Activated CD4-positive, alpha-beta memory T cell treated with anti-CD3 and anti-CD28 coated beads, Interleukin-2, amount 10 ng/mL, durations not matched to agents 7 days and 5 days (primary cell): ENCODE measurements at places on chromosomes 6 and 20. TPM values are rescaled to one million over a fixed set of nuclear protein-coding genes. Genes with fewer than 3 reads are reported as not detected.
A peak's percentile ranks its signal among the peaks of the same experiment; 100 is the strongest.

- peak; percentile 51 for DNase-seq
Measured at GRCh38 chr20:19828232-19828631, 70.2 kb downstream of the RIN2 start.

GRCh38 chr6:15417811-15418210, 171.9 kb downstream of the JARID2 start:
- DNase-seq: no peak

GRCh38 chr6:109008054-109008453, 86.6 kb downstream of the SESN1 start:
- no peak for DNase-seq

DNA sequence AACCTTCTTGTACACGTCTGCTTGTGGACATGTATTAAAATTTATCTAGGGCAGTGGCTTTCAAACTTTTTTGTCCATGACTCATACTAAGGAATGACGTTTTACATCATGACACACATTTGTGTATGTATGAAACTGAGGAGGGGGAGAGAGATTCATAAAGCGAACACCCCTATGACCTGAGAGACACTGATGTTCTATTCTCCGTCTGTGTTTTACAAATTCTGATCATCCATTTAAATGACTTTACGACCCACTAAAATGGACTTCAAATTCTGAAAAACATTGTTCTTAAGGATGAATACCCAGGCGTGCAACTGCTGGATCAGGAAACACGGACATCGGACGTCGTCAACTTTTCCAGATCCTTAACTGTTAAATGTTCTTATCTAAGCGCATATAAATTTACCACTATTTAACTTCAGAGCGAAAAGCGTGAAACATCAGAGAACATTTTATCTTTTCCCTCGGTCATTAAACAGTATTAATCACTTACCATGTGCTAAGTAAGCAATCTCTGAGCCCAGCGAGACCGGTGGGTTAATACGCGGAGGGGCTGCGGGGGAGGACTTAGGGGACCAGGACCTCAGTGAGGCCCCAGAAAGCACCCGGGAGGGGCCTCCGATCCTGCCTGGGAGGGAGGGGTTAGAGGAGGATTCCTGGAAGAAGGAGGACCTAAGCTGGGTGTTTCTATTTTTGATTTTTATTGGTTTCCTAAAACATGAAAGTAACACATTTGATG, 1.2 kb downstream of the PLAGL1 start:
- no peak for DNase-seq

- DNase-seq: no peak
Measured at GRCh38 chr6:167245591-167245990, 45.5 kb upstream of the UNC93A start.

DNA sequence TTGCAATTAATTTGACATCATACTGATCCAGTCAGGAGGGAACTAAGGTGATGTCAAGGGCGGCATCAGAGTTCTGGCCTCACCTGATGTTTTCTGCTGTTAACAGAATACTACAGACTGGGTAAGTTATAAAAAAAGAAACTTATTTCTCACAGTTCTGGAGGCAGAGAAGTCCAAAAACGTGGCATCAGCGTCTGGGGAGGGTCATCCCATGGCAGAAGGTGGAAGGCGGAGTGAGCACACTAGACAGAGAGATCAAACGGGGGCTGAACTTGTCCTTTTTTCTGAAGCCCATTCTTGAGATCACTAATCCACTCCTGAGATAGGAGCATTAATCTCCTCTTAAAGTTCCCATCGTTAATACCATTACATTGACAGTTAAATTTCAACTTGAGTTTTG, 3.3 kb upstream of the MTCH1 start:
- DNase-seq: no peak

- DNase-seq: no peak
Measured at GRCh38 chr20:341682-342081, 5.2 kb upstream of the NRSN2 start.

DNA sequence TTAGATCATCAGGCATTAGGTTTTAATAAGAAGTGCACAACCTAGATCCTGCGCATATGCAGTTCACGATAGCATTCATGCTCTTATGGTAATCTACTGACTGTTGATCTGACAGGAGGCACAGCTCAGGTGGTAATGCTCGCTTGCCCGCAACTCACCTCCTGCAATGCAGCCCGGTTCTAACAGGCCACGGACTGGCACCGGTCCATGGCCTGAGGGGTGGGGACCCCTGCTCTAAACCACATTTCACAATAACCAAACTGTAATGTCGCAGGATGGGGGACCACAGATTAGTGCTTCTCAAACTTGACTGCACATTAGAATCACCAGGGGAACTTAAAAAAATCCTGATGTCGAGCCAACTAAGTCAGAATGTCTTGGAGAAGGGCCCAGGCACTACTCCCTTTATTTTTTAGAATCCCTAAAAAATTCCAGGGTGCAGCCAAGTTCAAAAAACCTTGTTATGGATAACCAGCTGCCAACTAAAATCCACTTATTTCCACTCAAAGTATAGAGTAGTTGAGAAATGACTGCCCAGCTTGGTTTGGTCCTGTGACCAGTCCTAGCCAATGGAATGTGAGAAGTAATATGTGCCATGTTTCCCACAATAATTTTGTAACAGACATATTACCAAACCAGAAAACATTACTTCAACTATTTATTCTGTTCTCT, 3.1 kb downstream of the SHPRH start:
- no peak for DNase-seq

DNA sequence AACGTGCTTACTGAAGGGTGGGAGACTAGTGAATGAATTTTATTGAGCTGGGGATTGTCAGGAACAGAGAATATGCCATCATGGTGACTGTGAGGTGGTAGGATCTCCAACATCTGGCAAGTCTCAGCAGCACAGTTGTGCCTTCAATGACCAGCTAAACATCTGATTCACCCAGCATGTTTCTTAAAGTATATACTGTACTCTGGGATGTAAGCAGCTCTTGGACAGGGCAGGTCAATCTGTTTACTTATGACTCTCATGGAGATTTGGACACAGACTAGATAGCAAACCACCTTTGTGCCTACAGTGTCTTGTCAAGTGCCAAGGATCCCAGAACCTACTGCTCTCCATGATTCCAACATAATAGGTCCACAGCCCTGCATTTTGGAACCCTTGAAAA, 801.0 kb upstream of the CITED2 start:
- DNase-seq: no peak

DNA sequence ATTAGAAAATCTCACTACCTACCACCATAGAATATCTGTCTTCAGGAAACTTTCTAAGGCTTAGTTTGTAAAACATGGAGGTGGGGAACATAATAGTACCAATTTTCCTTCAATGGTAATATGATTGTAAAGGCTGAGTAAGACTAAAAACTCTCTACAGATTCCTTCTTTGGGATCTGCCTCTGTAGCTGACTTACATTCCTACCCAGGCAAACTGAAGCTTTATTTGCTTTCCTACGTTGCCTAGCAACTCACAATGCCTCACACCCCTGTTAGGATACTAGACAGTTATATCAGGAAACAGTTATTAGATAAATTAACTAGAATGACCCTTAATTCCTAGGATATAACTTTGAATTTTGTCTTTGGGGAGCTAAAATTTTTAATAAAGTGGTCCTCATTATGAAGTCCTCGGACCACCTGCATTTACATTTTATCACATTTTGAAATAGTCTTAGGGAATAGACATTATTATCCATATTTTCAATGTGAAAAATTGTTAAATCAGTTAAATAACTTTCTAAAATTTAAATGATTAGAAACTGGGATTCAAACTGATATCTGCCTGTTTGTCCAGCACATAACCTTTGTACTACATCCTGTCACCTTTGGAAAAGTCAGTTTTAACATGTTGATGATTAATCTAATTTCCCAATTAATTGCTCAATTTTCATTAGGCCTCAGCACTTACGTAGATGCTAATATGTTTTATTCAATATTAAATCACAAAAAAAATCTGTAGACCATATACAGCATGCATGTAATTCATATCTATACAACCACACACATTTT, 591.4 kb downstream of the RNF144B start:
- no peak for DNase-seq

- no peak for DNase-seq
Measured at GRCh38 chr6:125273965-125274364, 27.8 kb downstream of the HDDC2 start.

DNA sequence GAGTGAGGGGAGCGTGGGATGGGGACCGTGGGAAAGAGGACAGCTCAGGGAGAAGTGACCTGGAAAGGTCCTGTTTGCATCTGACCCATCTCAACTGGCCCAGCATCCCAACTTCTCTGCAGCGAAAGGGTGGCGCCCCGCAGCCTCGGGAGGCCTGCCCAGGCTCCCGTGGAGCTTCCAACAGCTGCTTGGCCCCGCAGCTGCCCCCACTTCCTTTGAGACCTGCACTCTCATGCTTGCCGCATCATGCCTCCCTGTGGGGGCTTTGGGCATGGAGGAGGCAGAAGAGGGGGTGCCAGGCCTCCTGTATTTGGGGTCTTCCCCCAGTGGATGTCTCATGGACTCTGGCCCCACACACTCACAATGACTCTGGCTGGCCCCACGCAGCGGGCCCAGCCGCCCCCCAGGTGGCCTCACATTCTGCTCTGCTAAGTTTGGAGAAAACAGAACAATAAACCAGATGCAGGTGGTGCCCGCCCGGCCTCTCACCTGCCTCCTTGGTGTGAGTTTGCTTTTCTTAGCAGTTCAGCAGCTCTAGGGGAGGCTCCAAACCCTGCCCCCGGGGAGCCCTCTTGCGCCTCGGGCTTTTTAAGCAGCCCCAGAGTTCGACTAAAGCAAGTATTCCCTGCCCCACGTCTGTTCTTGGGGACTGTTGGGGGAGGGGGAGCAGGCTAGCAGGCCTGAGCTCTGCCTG, 40.7 kb downstream of the CPXM1 start:
- DNase-seq: no peak

DNA sequence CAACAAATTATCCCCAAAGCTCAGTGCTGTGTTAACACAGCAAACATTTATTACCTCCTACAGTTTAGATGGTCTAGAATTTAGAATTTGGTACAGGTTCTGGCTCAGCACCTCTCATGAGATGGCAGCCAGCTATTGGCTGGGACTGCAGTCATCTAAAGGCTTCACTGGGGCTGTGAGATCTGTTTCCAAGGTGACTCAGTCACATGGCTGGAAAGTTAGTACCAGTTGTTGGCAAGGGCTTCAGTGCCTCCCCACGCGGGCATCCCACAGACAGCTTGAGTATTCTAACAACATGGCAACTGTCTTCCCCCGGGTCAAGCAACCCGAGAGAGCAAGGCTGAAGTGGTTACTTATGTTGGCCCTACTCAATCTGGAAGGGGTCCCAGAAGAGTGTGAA, 44.8 kb upstream of the F13A1 start:
- no peak for DNase-seq

- DNase-seq: no peak
Measured at GRCh38 chr6:121823437-121823851, 388.0 kb downstream of the GJA1 start.

- DNase-seq: no peak
Measured at GRCh38 chr6:63516186-63516944, 55.9 kb upstream of the LOC128125822 start.

GRCh38 chr6:26412228-26412627, 10.2 kb downstream of the BTN3A1 start:
- DNase-seq: no peak

- no peak for DNase-seq
Measured at GRCh38 chr20:101975-102374, 14.5 kb downstream of the DEFB125 start.

DNA sequence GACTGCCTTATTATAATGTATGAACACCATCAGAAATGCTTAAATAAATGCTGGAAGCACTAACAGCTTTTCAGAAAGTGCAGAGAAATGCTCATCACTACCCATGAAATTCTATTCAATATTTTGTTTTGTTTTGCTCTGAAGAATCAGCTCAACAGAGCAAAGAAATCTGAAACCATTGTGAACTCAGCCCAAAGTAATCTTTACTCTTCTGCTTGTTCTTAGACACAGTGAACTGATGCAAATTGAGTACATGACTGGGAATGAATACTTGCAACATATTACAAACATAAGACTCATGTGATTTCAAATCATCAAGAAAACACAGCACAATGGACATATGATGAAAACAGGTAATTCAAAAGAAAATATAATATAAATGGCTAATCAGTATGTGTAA, 404.6 kb upstream of the OPRM1 start:
- DNase-seq: no peak

DNA sequence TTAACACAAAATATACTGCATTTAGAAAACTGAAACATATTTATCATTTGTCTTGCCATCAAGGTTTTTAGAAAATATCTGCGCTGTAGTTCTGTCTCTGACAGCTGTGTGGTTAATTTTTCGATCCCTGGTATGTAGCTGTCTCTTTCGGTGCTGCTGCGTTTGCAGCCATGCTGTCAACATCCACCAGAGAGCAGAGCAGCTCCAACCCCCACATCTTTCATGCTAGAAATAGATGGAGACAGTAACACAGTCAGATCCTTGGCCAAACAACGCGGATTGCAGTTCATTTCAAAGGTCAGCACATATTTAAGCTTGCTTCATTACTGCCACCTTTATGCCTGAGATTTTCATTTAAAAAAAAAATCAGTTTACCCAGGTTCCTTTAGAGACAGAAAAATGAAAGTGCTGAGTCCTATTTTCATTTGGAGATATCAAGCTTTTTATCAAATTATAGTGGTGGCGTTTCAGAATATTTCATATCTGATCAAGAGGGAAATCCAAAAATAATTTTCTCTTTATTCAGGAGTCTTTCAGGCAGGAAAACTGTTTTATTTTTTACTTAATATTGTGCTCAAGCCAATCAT, 157.7 kb upstream of the MMS22L start:
- DNase-seq: no peak

DNA sequence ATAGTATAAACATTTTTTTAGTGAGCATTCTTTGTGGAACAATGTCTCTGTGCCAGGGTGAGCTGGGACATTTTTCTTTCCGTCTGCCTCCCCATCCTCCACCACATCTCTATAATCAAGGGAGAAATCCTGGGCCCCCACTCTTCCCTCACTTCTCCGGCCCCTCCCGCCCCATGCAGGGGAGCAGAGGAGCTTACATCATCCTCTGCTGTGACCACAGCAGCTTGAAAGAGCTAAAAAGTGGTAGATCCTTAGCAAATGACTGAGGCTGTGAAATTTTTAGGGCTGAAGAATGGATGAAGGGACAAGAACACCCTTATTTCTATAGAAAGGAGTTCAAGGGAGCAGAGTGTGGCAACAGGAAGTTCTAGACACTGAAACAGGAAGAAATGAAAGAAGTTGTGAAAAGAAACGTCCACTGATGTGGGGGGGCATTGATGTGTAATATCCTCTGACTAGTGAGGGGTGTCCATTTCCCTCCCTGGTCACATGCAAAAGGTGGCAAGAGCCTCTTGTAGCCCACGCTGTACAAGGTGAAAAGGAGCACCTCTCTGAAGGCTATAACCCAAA, 380.3 kb upstream of the JARID2 start:
- DNase-seq: no peak

Gene BPIFB2
- not detected for total RNA-seq

Gene TGM2
- total RNA-seq: 0.38 TPM

Gene C20orf173
- total RNA-seq: not detected

Gene HRH3
- total RNA-seq: not detected

Gene MCCD1
- not detected for total RNA-seq

Gene BTNL2
- not detected for total RNA-seq

Gene HCRTR2
- not detected for total RNA-seq

Gene CALHM4
- total RNA-seq: not detected
